NAMALWA (cell line): ENCODE measurements at places on chromosomes 5 and 9.

DNA sequence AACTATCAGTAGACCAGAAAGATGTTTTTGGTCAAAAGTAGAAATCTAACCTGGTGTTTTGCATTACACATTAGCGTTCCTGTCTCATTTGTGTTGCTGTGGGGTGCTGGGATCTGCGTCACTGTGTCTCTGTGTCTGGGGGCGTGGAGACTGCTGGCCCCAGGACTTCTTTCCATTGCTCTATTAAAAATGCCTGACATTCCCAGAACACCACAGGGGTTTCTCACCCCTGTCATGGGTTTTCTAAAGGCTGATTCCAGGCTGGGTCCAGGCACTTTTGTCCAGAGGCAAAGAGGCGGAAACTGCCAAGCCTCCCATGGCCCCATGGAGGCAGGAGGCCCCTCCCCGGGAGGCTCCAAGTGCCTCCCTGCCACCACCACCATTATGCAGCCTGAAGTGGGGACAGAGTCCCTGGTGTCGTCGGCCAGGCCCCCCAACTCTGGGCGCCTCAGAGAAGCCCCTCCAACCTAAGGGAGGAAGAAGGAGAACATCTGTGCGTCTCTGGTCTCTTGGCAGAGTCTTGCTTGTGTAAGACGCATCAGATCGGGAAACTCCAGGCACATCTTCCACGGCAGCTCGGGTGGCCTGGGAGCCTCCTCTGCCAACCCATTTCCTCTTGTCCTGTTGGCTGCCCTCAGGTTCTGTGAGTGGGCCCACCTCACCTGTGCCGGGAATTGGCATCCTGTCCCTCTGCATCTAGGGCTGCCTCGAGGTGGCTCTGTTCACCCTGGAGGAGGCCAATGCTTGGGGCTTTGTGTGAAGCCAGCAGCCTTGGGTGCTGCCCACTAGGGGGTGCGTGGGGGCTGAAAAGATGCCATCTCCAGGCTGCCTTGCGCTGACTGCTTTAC is 13.8 kb upstream of the PLEKHG4B start:
- peak; percentile 84 for DNase-seq

- DNase-seq = no peak
Observed at GRCh38 chr9:27591093-27591492, 17.8 kb upstream of the C9orf72 start.

GRCh38 chr5:137345396-137345795 is 153.7 kb downstream of the SPOCK1 start:
- no peak for DNase-seq

GRCh38 chr5:65263321-65263720 is 218.4 kb downstream of the ADAMTS6 start:
- DNase-seq = no peak

DNA sequence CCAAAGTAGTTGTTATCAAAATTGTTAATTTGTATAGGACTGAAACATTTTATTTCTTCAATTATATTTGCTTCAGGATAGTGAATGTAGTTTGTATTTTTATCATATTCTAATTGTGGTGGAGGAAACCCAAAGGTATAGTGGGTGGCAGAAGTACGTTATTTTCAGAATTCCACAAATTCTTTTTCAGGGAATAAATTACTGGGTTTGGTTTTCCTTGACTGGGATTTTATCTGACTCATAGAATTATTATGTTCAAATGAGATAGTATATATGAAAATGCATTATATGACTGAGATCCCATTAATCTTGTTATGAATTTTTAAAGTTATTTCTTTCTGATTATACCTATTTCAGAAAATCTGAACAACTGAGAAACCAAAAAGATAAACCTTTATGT is 73.7 kb downstream of the VPS13A start:
- DNase-seq = no peak

DNA sequence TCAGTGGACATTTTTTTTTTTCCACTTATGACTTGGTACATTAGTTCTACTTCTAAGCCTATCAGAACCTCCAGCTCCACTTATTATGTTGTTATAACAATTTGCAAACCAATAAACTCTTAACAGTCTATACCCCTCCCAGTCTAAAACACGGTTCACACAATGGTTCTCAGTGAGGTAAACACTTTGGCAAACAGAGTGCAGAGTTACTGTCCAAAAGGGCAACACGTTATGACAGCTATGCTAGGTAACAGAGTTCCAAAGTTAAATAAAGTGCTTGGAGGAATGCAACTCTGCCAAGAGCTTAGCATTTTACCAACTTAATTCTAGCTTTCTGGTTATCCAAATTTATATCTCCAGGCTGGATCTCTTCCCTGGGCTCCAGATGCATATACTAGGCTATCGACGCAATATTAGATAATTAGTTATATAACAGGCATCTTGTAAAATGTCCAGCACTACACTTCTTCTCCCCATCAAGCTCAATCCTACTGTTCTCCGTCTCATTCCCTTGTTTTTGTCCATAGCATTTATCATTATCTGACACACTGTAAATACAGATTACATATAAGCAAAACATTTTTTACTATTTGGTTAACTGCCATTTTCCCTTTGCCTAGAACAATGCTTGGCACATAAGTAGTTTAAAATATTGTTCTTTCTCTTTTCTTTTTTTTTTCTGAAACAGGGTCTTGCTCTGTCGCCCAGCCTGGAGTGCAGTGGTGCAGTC is 14.3 kb downstream of the FNBP1 start:
- DNase-seq = no peak

- DNase-seq = peak; percentile 99
Observed at GRCh38 chr5:1641560-1642166, 117.9 kb upstream of the LPCAT1 start.

GRCh38 chr5:56712895-56713591 is 102.3 kb upstream of the MAP3K1 start:
- no peak for DNase-seq

- no peak for DNase-seq
Observed at GRCh38 chr5:40315126-40315525, 364.6 kb upstream of the PTGER4 start.

GRCh38 chr9:96130970-96131369 is 171.0 kb downstream of the HSD17B3 start:
- DNase-seq = no peak

DNA sequence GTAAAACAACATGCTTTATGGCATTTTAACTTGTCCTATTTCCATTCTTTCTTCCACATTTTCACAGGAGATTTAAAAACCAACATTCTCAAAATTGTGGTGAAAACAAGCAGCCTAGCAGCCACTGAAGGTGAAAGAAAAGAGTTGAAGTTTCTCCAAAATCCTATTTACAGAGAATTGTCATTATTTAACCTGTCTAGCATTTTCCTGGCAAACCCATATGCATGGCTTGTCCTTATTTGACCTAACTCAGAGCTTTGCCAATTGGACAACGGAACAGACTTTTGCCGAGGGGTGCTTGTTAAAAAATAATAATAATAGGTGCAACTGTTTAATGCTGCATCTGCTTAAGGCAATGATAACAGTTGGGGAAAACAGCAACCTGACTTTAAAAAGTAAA is 80.4 kb upstream of the PCSK5 start:
- no peak for DNase-seq

- no peak for DNase-seq
Observed at GRCh38 chr5:163377982-163378381, 59.4 kb upstream of the CCNG1 start.

DNA sequence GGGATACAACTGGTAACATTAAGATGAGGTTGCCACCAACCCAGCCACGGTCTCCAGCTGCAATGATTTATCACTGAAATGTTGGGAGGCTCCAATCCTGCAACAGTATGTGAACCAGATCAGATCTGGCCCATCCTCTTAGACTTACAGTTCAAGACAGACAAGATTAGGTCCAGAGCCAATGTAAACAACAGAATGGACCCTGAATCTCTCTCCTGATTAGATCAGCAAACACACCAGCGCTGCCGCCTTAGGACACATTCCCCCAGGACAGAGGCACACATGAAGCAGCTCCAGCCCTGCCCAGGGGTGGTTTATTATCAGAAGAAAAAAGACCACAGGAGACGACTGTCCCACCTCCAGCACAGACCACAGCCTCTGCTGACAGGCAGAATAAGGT is 82.1 kb downstream of the SLIT3 start:
- DNase-seq = no peak

DNA sequence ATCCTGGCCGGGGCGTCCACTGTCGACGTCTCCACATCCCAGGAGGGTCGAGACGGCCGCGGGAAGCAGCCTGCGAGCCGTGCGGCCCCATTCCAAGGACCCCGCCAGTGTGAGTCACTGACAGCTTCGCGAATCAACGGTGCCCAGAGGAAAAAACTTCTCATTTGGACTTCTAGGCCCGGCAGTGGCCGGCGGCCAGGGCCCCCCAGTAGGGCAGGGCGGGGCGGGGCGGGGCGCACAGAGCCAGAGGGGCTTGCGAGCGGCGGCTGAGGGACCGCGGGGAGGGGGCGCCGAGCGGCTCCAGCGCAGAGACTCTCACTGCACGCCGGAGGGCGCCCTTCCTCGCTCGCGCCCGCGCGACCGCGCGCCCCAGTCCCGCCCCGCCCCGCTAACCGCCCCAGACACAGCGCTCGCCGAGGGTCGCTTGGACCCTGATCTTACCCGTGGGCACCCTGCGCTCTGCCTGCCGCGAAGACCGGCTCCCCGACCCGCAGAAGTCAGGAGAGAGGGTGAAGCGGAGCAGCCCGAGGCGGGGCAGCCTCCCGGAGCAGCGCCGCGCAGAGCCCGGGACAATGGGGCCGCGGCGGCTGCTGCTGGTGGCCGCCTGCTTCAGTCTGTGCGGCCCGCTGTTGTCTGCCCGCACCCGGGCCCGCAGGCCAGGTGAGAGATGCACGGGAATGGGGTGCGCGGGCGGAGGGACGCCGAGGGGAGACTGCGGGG is at the start of gene F2R:
Gene F2R, plus strand, starts transcription at position 391 of the 720 bp plus-strand sequence. Its CDS starts 182 bp downstream, at position 573.
- DNase-seq = peak; percentile 41

DNA sequence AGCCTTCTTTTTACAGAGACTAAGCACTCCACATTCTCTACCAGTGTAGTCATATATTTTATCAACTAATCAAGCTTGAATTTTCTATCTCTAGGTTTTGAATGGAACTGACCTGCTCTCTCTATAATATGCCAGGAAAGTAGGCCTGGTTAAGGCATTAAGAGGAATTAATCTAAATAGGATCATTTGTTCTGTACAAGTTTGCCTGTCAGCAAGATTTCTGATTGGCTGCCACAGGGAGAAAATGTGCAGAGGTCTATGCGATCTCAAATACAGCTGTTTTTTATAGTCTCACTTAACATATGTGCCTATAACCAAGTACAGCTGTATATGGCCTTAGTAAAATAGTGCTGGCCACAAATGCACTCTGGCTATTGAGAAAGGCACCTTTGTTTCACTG is 418.8 kb downstream of the KDM4C start:
- no peak for DNase-seq

DNA sequence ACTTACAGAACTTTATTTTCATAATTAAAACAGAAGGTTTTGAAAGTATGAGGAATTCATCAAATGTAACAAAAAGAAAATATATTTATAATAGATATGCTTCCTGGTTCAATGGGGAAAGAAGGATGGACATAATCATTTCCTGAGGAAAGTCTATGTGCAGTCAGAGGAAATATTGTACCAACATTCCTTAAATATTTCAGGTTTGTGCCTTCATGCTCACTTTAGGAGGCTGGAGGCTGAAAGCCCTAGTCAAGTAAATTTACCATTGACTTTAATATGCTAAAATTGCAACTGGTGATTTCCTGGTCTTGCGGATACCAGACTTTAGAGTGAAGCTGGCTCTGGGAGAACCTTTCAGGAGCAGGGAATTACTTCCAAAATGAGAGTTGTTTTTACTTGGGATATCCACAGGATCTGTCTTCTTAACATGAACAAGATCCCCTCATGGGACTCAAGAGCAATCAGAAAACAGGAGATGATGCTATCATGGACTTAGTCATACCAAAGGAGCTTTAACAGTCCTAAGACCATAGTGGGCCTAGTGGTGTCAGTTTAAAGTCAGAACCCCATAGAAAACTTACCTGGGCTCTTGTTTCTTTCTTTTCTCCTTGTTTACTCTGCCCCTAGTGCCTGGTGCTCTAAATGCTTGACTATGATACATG is 762.8 kb upstream of the GRAMD2B start:
- DNase-seq = no peak

- DNase-seq = peak; percentile 6
Observed at GRCh38 chr9:110808599-110808980, 140.0 kb downstream of the MUSK start.

DNA sequence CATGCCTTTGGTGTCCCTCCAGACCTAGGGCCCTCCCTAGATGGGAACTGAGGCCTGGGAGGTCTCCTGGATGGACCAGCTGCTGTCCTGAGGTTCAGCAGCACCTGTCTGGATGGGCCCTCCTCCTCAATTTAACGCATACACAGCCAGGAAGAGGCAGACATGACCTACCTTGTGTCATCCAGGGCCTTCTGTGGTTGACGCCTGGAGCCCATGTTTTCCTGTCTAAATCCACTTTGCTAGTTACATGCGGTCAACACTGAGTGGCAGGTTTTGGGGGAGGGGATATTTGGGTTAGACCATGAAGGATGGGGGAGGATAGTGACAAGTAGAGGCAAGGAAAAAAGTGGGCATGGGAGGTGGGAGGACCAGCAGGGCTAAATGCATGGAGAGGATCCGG is 3.1 kb upstream of the STC2 start:
- no peak for DNase-seq

- DNase-seq = no peak
Observed at GRCh38 chr9:135210676-135211523, 123.4 kb downstream of the OLFM1 start.

DNA sequence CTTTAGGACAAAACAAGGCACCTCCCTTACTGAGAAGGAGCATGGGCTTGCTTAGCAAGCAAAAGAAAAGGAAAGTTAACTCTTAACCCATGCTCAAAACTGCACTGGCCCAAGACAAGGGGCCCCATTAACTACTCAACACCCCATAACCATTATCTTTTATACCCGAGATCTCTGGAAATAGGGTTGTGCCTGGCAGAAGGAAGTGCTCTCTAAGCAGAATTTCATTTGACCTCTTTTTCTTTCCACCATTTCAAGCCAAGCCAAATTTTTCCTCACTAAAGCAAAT is 167.2 kb downstream of the RASEF start:
- no peak for DNase-seq

DNA sequence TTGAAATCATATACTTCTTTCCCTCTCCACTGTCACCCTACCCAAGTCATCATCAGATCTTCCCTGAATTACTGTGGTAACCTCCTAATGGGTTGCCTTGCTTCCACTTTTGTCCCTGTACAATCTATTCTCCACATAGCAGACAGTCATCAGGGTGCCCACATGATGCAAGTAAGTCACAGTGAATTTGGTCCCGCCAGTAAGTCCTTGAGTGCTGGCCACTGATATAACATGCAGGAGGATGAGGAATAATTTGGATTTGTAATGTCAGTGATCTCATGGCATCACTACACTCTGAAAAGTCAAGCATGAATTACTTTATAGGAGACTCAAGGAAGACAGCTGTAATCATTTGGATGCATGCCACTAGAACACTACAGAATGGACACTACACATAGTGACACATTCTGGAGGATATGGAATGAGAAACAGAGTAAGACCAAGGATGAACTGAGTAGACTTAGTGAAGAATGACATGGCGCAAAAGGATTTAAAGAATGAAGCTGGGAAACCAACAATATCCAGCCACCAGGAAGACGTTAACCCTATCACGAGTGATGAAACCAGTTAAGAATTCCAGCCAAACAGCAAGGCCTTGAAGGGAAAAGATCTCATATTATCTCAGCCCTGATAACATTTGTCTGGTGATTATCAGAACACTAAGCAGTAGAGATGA is 28.6 kb downstream of the MARCHF3 start:
- DNase-seq = no peak

GRCh38 chr5:71790433-71790832 is 71.4 kb downstream of the CARTPT start:
- DNase-seq = no peak
